HuH-7.5 (cell line): ENCODE measurements at places on chromosomes 11 and 22.

DNA sequence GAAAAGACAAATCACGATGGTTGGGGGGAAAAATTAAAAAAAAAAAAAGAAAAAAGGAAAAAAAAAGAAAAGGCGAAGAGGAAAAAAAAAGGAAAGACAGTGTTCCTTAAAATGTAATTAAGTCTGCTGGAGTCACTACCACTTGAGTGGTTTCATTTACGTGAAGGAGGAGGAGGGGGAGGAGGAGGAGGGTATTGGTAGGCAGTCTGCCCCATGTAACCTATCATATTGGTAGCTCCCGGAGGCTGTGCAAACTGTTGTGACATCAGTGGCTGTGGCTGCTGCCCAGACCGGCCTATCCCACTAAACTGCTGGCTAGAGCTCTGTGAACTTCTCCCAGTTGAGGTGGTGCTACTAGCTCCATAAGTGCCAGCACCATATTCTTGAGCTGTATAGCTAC lies 17.9 kb downstream of the KDELR3 start:
- no peak for DNase-seq

DNA sequence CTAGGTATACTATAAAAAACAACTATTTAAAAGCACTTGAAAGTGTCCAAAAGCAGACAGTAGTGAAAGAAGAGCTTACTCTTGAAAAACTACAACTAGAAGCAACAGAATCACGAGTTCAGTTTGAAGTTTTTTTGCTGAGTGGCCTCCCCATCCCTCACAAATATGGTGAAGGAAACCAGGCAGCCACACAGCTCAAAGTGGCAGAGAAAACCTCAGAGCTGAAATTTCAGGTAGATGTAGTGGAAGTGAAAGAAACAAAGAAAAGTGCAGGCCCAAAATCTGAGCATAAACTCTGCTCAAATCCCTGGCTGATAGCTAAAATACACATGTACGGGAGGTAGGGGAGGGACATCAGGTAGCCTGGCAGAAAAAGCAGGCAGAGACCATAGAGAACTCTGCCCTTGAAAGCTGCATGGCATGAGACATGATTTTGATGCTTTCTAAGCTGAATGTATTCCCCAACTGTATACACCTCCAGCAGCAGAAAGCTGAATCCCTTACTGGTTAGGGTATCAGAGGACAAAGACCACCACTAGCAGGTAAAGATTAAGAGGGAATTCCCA lies 12.1 kb downstream of the BTBD10 start:
- DNase-seq: no peak

DNA sequence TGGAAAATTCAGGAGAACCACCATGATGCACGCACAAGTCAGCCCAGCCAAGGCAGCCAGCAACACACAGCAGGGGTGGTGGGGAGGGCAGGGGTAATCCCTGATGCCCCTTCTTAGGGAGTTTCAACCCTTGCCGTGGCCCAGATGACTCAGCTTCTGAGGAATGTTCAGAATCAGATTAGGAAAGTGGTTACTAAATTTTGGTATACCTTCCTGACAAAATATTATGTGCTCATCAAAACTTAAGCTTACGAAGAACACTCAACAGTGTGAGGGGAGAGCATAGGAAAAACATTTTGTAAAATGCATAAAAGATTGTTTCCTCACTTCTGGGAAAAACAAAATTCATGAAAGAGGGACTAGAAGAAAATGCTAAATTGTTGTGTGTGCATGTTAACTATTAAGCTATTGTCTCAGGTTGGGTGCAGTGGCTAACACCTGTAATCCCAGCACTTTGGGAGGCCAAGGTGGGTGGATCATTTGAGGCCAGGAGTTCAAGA lies 32.1 kb downstream of the SERPIND1 start:
- DNase-seq: no peak

DNA sequence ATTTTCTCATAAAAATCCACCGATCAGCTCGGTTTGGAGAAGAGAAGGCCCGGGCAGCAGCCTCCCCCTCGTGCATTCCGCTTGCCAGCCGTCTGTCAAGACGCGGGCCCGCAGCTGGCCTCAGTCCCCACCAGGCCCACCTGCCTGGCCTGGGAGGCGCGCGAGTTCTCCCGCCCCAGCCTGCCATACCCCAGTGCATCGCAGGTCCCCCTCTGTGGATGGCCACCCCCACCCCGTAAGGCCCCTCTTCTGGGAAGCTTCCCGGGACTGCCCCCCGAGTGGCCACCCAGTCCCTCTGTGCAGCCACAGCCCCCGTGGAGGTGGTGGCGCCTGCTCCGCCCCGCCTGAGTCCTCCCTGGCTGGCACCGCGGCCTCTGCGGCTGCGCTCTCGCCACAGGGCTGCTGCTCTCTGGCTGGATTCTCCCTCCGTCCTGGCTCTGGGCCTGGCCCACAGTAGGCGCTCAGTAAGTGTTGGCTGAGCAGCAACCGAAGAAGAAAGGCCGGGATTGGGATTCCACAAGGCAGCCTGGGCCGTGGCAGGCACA lies 74.0 kb upstream of the TCF20 start:
- no peak for DNase-seq

DNA sequence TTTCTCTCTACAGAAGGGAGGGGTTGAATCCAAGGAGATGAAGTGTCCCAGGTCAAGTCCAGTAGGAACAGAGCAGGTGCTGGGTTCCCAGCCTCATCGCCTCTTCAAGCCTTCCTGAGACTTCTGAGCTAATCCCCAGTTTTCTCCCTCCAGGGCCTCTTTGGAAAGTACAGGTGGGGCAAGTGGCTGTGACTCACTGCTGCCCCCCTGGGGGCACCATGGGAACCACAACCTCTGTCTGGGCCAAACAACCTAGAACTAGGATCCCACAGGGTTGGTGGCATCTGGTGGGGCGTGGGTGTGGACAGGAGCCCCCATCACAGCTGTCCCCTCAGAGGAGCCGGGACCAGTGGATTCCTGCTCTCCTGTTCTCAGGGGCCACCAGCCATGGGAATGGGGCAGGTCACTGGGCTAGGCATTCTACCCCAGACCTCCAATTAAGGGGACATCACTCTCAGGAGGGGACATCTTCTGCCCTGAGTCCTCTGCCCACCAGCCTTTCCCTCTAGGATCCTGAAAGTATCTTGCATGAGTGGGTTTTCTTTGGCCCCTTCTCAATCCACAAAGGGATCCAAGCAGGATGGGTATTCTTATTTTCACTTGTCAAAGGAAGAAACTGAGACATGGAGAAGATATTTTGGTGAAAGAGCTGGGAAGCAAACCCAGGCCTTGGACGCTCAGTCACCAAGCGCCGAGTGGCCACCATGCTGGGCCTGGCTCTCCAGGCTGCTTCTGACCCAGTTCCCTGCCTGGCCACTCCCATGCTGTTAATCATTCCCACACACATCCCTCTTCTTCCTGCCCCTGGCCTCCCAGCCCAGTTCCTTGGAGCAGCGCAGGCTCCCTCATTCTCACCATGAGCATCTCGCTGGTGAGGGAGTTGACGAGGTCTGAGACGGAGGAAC lies 23.8 kb downstream of the LRRC10B start:
- peak; percentile 99 for DNase-seq

DNA sequence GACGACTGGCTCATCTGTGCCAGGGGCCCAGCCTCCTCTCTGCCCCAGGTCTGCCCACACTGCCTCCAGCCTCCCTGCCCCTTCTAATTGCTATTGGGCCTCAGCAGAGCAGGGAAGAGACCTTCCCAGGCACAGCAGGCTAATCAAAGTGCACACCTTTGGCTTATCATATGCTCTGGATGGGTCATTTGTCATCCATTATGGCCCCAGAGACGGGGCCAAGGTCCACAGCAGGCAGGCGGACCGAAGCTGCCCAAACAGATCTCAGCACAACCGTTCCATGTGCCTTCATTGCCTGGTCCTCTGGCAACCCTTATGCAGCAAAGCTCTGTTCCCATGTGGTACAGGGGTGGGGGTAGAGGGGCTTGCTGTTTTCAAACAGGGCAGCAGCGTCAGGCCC lies 66.6 kb downstream of the TP53I11 start:
- no peak for DNase-seq

GRCh38 chr11:92623055-92623454 lies 346.4 kb upstream of the MTNR1B start:
- DNase-seq: no peak
